ENCODE measurements at places on chromosomes 6 and 20. TPM values are rescaled to one million over a fixed set of nuclear protein-coding genes. Genes with fewer than 3 reads are reported as not detected.

GRCh38 chr6:44099192-44099591 is 28.1 kb downstream of the MRPL14 start:
- no peak for DNase-seq

Gene RUNX2
- not detected for polyA plus RNA-seq

DNA sequence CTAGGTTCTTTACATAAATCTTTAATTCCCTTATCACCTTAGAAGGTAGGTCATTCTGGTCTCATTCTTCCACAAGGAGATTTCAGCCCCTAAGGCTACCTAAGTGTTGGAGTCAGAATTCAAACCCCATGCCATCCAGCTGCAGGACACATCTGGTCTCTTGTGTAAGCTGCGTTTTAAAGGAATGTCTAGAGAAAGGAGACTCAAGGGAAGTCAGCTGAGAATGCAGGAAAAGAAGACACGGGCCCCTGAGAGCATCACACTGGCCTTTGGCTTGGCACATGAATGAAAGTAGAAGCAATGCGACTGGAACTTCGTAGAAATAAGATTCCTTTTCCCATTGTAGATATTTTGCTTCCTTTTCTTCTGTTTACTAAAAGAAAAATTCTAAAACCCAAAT is 76.7 kb upstream of the SYNJ2 start:
- no peak for DNase-seq

- no peak for DNase-seq
Measured at GRCh38 chr20:17925141-17925939, 43.3 kb downstream of the SNX5 start.

Data from naive B cell (primary cell).